Neural progenitor cell (in vitro differentiated cells): ENCODE measurements at places on chromosomes 11 and 22.
A peak's percentile ranks its signal among the peaks of the same experiment; 100 is the strongest.

GRCh38 chr11:128052912-128053641, 534.3 kb downstream of the ETS1 start:
- DNase-seq: no peak

GRCh38 chr11:70521475-70522308, 123.4 kb downstream of the CTTN start:
- peak; percentile 51 for DNase-seq

DNA sequence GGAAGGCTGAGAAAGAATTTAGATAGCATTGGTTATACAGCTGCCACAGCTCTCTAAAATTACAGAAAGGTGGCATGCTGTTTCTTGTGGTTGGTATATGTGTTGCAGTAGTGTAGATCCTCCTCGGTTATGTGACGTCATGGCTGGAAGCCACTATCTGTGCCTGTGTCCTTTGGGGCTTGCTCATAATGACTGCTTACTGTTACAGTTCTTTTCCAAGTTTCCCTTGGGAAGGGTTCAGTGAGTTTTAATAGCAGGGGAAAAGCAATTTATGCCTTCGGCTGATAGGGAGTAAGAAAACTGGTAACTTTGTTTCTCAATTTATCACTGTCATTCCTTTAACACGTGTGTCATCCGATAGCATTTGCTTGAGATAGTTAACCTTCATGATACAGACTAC, 47.2 kb downstream of the POLD3 start:
- no peak for DNase-seq

- DNase-seq: no peak
Observed at GRCh38 chr11:87260811-87261210, 223.1 kb downstream of the TMEM135 start.

- no peak for DNase-seq
Observed at GRCh38 chr11:105449100-105449734, 160.7 kb upstream of the GRIA4 start.

DNA sequence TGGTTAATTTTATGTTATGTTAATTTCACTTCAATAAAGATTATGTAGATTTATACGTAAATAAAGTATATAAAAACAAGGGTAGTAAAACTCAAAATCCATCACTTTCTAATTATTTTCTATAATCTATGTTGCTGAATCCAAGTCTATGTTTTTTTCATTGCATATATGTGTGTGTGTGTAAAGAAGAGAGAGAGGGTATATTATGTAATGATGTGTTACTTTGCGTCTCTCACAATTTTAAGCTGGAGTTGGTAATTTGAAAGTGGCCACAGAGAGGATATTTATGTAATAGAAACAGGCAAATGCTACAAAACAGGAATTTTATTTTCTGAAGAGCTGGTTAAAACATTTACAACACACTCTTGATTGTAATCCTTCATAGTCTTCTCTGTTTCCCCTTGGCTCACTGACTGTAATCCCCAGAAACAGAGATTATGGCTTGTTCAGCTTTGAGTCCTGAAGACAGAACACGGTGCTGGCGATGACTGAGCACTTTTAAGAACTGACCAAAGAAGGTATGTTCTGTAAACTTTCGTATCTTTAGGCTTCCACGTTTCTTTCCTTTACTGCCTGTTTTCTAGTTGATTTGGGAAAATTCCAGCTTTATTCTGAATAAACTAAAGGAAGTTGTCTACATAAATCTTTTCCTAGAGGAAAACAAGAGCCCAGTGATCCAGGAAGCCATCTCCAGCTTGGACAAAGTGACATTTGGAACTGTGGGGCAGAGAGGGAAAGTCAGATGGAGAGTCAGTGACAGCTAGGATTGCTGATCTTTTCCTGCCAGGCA, 43.6 kb downstream of the OR2AG2 start:
- no peak for DNase-seq

DNA sequence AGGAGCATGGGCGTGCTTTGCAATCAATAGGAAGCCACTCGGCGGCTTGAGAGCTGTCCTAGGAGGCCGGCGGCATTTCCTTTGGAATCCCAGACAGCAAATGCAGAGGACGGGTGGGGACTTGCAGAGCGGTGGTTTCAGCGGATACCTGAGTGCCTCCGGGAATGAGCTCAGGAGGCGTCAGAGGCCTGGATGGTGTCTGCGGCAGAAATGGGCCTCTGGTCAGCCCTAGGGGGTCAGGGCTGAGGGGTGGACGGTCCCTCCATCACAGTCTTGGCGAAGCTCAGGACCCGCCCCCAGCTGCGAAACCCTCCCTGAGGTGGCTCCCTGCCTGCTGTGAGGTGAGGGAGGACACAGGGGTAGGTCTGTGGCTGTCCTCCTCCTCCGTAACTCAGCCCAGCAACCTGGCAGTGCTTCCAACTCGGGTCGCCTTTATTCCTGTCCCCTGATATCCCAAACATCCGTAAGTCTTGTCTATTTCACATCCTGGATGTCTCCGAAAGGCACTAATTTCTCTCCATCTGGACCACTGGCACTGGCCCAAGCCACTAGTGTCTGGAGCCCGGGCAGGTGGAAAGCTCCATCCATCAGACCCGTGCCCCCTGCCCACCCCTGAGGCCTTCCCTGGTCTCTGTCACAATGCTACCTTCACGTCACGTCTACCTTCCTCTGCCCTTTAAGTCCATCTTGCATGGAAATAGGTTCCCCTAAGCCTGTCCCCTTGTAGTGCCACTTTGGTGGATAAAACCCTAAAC, 686.6 kb downstream of the BRD1 start:
- DNase-seq: peak; percentile 29

GRCh38 chr11:96324912-96325311, 18.1 kb downstream of the MAML2 start:
- no peak for DNase-seq

DNA sequence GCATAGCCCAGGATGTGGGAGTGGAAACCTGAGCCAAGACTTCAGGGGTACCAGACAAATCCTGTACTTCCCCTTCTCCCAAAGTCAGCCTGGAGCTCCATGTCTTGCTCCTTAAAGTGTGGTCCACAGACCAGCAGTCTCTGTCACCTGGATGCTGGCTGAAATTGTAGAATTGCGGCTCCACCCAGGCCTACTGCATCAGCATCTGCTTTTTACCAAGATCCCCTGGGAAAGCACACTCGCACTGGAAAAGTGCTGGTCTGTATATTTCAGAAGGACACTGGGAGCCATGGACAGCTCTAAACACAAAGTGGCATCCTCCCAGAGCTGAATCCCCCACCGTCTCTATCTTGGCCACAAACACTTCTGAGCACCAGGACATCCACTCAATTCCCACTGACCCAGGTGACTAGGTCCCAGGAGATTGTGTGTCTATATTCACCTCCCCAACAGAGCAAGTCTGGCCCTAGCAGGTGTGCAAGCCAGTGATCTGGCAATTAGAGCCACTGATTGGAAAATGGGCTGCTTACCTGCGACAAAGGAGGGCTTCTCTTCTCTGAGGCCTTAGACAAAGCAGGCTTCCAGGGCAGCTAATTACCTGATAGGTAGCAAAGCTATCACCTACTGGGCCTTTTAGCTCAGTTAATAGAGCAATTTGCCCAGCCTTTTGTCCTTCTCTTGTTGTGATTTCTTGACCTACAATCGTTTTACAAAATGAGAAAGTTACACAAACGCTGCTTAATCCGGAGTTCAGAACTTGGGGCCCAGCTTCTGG, 443.3 kb downstream of the MN1 start:
- DNase-seq: peak; percentile 59

DNA sequence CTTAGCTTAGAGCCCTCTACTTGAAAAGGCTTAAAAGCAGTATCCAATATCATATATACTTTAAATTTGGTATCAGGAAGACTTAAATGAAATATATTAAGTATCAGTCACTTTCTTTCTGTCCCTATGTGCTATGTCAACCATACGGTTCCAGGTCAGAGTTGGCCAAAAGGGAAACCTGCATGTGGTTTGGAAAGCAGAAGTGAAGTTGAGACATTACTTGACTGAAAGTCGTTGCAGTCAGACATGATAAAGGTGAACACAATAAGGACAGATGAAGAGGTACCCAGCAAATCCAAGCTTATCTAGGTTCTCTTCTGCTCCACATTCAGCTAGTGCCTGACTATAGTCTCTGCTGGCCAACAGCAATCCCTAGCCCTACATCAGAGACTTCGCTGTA, 336.8 kb downstream of the KCNA4 start:
- DNase-seq: no peak

DNA sequence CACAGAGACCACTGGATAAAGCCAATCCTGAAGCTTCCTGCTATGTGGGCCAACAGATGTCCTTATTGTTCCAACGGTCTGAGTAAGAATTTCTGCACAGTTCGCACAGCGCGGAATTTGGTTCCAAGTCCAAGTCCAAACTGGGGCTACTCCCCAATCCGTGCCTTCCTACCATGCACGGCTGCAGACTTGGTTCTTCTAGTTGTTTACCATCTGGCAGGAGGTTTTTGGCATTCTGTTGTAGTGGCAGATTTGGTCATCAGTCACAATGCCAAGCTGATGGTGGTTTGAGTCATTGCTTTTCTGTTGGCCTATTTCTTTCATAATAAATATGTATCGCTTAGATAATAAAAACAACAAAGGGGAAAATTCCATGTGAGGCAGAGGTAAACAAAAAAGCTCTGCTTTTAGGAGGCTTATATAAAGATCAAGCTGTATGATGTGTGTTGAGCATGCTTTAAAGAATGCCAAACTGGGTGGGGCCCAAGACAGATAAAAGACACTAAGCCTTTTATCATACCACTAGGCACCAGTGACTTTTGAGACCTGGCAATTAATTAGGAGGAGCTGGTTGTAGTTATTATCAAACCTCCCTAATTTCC, 52.5 kb upstream of the SYN3 start:
- DNase-seq: no peak

DNA sequence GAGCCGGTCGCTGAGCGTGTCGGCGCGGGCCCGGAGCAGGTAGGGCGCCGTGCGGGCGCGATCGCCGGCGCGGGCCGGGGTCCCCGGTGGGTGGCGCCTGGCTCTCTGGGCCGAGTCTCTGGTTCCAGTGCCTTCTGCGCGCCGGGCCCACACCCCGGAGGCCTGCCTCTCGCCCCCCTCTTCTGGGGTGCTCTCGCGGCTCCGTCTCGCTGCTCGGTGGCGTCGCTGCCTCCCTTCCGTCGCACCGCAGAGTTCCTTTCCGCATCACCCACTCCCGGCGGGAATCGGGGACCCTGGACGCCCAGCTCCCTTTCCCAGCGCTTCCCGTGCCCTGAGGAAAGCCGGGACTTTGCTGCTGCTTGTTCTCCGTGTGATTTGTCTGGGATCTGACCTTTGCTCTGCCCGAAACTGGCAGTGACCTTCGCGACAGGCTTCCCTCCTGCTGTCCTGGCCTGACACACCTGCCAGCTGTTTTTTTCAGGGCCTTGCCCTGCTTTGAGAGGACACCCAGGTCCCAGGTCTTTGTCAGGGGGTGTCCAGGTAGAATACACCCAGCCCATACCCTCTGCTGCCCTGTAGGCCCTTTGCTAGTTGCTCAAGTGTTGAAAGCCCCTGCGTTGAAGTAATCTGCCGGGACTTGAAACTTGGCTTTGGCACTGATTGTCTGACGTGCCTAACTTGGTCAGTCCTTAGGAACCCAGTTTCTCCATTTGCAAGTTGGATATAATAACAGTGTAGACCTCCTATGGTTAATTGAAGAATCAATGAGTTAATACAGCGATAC, 711 bp downstream of the FDX1 start:
- DNase-seq: peak; percentile 12

GRCh38 chr11:102268083-102268984, 49.0 kb upstream of the BIRC3 start:
- DNase-seq: peak; percentile 92

GRCh38 chr11:117828611-117829368, 4.2 kb upstream of the FXYD2 start:
- no peak for DNase-seq

DNA sequence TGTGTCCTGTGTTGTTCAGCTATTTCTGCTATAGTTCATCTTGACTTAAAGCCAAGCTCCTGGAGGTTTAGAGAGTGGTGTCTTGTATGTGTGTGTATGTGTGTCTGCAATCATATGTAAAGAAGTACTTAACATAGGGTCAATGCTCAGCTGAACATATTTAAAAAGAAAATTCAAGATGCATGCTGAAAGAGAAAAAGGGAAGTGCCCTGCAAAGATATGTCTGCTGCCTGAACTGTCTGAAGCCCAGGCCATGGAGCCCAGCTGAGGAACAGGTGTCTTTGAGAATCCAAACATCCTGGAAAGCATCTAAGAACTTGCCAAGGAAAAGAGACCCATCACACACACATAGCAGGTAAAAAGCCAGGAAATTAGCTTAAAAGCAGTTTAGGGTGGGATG, 6.6 kb downstream of the TCN1 start:
- DNase-seq: no peak

DNA sequence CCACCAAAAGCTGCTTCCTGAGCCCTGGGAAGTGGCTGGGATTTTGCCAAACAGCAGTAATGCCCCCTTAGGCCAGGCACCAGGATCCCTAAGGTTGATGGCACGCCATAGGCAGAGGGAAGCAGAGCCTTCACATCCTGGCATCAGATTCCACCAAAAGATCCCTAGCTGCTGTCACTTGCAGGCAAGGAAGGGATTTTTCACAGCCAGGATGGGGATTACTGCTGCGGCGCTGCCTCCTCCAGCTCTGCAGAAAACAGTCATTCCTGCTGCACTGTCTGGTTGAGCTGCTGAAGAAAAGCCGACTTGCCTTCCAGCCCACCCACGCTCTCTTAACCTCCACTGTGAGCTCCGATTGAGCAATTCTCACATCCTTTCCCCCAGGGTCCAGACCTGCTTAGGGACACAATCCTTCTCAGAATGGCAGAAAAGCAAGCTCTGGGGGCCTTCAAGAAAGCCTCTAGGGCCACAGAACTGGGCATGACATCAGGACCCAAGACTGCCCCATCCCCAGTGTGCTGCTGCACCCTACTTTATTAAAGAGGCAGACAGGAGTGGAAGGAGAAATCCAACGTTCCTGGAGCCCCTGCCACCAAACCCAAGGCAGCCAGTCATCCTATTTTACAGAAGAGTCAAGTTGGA, 19.9 kb downstream of the SYN3 start:
- DNase-seq: peak; percentile 77

DNA sequence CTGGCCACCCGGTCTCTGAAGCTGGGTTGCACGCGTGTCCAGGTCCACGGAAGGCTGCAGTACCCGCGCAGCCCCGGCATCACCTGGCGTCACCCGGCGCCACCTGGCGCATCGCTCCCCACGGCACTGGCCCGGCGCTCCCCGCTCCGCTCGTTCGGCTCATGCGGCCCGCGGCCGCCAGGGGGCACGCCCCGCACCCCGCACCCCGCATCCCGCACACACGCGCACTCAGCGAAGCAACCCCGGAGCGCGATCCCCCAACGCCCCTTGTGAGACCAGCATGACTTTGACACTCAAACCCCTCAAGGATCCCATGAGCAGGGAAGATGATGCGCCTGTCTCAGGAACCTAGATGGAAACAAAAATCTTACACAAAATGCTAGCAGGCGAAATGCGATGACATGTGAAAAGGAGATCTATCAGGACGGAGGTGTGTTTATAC, 11.9 kb downstream of the B3GNT6 start:
- DNase-seq: peak; percentile 76

- DNase-seq: no peak
Observed at GRCh38 chr11:32172041-32172847, 81.4 kb downstream of the RCN1 start.

- peak; percentile 56 for DNase-seq
Observed at GRCh38 chr11:72191961-72192381, at the start of gene FOLR1. Gene FOLR1 (plus strand): TSS chr11:72192140. CDS start chr11:72192174, 34 bp downstream.

GRCh38 chr11:85044911-85045310, 582.2 kb downstream of the DLG2 start:
- DNase-seq: no peak
